ENCODE measurements at places on chromosomes 4 and X.

GRCh38 chr4:8377103-8378075, 63.1 kb downstream of the ACOX3 start:
- no peak for DNase-seq

- no peak for DNase-seq
Observed at GRCh38 chr4:188300385-188300784, 161.1 kb downstream of the TRIML1 start.

DNA sequence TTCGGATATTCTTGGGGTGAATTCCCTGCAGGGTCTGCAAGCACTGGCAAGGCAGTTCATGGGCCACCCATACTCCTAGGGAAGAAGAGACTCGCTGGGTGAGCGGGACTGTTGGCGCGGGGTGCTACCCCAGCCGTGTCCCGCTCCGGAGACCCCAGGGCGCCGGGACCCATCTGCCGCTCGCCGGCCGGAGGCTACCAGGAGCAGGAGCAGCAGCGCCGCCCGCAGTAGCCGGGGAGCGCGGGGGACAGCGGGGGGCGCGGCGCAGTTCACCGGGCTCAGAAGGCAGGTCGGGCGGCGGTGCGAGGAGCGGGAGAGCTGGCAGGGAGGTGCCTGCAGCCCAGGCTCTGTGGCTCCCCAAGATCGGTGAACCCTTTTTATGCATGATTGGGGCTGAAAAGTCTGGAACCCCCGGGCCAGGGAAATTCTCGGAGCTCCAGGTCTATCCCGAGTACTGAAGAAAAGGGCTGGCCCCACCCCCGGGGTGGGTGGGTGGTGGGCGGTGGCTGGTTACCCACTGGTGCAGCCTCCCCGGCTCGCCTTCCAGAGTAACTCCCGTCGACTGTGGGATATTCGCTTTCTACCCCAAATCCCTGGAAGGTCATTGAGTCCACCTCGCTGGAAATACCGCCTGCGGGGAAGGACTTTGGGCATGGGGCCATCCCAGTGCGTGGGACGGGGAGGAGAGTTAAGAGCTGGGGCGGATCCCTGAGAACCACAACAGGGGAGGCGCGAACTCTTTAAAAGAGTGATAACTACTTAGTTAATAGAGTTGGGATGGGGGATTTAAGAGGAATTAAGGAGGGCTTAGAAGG, 37.6 kb downstream of the PF4 start:
- DNase-seq, result peak; percentile 4

DNA sequence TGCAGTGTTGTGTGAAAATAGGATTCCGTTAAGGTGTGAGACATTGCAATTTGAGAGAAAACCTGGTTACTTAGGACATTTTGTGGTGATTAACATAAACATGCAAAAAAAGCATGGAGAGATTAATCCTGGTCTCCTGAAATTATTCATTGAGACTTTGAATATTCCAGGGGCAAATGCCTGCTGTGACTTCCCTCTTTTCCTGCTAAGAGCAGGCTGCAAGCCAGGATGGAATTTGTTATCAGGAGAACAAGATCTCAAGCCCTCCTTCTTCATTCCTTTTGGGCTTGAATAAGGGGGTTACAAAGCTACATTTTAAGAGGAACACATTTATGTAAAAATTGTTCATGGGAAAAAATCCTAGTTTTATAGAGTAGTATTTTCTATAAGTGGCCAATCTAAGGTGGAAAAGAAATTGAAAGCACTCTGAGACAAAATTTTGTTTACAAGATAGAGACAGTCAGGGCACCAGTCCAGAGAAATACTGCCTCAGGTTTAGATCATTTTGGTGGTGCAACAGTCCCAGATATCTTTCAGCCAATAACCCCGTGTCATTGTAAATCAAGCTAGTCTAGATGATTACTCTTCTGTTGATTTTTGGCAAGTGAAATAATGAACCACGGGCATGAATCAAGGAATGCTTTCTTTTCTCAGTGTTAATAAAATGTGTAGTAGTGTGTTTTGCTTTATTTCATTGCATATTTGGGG, 1528.3 kb upstream of the AGA start:
- no peak for DNase-seq

DNA sequence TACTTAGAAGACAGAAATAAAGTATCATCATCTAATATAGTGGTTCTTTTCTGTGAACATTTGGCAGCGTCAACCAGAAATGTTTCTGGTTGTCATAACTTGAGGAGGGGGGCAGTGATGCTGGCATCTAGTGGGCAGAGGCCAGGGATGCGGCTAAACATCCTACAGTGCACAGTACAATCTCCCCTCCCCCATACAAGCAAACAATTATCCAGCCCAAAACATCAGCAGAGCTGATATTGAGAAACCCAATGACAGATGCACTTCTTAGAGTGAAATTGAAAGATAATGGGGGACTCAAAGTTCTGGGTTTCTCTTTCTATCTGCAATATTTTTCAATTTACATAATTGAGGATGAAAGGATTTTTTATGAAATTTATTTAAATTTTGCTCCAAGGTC, 1.9 kb upstream of the EIF1AX start:
- no peak for DNase-seq

DNA sequence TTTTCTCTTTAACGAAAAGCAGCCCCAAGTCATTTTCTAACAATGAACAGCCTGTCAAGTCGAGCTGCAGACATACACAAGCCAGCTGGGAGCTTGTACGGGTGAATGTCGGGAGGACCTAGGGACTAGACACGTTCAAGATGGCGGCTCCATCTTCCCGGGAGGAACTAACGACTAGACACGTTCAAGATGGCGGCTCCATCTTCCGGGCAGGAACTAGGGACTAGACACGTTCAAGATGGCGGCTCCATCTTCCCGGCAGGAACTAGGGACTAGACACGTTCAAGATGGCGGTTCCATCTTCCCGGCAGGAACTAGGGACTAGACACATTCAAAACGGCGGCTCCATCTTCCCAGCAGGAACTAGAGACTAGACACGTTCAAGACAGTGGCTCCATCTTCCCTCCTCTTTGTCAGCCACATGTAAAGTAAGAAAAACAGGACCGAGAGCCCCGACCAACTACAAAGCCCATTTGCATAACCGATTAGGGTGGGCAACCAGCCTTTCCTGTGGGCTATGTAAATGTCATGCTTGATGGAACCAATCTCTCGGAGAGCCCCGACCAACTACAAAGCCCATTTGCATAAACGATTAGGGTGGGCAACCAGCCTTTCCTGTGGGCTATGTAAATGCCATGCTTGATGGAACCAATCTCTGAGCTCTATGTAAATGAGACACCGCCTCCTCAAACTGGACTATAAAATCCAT, 175.5 kb downstream of the DHRSX start:
- DNase-seq, result peak; percentile 36

DNA sequence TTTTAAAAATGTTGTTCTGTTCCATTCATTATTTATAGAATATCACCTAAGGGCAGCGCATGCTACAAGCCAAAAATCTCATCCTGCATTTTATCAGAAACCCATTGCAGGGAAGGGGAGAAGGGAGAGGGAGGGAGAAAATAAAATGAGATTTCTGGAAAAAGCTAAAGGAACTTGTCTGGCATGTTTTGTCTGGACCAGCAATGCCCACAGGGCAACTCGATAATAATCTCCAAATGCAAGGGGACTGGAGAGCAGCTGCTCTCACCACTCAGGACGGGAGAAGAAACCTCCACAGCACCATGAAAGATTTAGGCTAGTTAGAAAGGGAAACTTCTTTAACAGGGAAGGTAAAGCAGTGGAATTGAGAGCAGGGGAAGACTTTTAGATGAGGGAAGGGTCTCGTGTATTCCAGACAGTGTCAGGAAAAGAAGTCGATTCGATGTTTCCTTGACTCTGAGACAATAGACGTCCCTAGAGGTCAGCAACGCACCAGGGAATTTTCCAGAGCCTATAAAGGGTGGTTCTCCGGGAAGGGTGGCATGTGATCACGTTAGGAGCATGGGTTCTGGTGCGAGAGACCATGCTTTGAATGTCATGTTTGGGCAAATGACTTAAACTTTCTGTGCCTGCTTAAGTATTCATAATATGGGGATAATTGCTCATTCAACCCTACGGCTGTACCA, 132.2 kb upstream of the NDP start:
- DNase-seq, result no peak

GRCh38 chrX:29012867-29013266, 425.6 kb downstream of the IL1RAPL1 start:
- no peak for DNase-seq

DNA sequence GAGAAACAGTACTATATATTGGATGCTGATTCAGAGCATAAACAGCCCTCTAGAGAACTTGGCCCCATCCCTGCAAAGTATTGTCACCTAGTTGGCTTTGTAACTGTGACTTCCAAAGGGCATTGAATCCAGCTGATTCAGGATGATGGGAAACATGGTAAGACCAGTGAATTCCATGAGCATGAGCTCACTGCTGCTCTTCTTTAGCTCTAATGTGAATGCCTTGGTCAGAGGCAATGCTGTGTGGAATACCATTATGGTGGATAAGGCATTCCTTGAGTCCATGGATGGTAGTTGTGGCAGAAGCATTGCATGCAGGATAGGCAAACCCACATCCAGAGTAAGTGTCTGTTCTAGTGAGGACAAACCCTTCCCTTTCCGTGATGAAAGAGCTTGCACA, 365.6 kb upstream of the EDA2R start:
- DNase-seq, result no peak

GRCh38 chr4:113141901-113142346, 92.5 kb downstream of the ANK2 start:
- peak; percentile 30 for DNase-seq

DNA sequence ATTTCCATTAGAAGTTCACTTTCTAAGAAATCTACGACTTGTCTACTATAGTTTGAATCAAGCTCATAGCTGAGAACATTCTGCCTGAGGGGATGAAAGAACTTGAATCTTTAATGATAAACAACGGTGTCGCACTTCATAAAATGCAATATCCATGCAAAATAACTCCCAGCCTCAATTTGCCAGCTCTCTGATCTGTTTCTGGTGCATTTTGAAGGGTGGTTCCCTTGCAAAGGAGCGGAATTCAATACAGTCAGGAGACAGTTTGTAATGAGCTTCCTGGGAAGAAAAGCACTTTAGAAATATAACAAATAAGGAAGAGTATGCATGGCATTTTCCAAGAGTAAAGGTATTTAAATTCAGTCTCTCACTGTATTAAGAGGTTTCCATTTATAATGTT, 80.0 kb downstream of the PCYT1B start:
- no peak for DNase-seq

DNA sequence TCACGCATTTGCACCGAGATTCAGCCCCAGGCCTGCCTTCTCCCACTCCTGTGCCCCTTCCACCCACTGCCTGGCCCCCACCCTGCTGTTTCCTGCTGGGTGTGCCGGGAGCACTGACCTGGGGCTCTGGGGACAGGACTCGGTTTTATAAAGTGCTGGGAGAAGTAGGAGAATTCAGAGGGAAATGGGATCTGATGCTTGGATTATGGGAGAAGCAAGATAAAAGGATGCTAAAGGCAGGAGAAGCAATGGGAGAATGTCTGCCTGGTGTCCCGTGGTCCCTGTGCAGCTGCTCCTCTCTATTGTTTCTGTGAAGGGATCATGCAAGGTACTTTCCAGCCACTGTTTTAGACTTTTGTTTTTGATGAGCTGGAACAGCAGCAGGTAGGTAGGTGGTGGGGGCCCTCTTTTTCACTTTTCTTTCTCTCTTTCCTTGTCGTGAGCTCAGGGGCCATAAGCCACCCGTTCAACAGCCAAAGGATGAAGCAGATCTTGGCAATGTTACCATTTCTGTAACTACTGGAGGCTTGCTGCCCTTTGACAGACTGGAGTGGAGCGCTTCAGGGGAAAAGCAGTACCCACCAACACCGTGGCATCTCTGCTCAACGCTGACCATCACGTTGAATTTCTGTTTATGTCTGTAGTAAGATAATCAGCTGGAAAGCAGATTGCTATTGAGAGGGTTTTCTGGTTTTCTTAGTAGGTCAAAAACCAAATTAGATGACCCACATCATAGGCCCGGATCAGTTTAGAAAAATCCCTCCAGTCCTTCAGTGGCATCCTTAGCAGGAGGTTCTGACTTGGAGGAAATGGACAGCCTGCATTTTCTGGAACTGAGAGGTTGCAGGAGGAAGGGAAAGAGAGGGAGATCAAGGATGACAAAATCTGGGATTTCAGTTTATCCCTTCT, 63.8 kb upstream of the ENPP6 start:
- no peak for DNase-seq

DNA sequence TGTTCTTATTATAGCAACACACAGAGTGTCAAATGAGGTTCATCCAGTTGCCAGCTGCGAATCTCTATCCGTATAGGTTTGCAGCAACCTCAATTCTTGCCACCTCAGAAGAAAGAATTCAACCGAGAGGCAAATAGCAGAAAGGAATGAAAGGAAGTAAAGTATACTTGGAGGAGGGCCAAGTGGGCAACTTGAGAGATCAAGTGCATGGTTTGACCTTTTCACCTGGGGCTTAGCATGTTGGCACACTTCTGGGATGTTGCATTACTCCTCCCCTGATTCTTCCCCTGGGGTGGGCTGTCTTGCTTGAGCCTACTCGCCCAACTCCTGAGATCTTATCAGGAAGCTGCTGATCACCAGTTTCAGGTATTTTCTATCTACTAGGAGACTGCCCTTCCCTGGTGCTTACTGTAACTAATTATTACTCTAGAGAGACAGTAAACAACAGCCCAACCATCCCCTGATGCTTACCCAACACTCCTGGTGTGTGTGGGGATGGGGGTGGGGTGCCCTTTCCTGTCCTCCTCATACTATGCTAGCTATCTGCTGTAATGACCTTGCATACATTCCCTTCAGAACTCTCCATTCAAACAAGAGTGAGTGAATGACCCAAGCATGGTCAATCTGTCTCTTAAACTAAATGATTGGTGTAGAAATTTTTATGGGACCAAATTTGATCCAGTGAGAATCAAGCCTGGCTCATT, 7.3 kb upstream of the TMEM33 start:
- no peak for DNase-seq

- peak; percentile 64 for DNase-seq
Observed at GRCh38 chr4:85005865-85006377, 39.4 kb upstream of the WDFY3 start.

DNA sequence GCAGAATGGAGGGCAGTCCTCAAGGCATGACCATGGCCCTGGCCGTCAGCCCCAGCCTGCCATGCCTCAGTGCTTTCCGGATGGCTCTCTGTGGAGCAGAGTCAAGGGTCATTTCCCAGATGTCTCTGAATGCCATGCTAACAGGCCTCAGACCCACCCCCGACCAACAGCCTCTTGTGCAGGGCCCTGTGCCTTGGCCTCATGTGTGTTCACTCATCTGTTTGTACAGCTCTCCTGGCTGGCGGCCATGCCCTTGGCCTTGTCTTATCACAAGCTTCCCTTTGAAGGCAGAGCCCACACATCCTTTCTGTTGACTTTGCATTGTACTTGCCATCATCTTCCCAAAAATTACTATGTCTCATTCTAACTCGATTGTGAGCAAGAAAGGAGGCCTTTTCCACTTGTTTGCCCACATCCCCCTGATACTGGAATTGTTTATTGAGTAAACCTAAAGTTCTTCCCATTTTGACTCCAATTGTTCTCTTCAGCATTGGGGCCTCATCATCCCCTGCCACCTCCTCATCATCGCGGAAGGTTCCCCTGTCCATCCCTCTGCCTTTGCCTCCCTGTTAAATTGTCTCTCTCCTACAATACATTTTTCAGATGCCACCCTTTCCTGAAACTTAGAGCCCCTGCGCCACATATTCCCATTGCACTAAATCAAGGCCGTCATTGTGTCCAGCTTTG, 6.3 kb downstream of the CA5B start:
- no peak for DNase-seq
